ENCODE measurements at places on chromosomes 12 and 14. TPM values are rescaled to one million over a fixed set of nuclear protein-coding genes. Genes with fewer than 3 reads are reported as not detected.

GRCh38 chr12:120055231-120056000 is 61.1 kb downstream of the RAB35 start:
- no peak for DNase-seq

DNA sequence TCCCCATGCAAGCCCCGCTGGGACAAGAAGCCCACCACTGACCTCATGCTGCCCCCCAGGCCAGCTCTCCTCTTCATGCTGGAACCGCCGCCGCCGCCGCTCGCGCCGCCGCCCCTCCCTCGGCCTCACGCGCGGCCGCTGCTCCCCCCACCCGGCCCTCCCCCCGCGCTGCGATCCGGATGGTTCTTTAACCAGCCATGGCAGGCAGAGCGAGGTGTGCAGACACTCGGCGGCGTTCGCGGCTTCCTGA is at the start of gene DCAF5:
TSS of gene DCAF5 (minus strand) at position 218 of the 250 bp plus-strand sequence. CDS start at position 77, 141 bp downstream.
- DNase-seq, result no peak

DNA sequence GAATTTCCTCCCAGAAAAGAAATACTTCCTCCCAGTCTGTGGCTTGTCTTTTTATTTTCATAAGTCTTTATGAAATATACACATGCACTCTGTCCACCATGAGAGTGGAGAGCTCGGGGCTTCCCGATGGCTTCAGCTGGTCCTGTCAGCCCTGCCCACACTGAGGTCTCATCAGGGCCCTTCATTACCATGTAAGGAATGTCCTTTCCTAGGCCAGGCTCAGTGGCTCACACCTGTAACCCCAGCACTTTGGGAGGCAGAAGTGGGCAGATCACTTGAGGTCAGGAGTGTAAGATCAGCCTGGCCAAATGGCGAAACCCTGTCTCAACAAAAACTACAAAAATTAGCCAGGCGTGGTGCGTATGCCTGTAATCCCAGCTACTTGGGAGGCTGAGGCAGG is 77.0 kb downstream of the CPSF2 start:
- no peak for DNase-seq

DNA sequence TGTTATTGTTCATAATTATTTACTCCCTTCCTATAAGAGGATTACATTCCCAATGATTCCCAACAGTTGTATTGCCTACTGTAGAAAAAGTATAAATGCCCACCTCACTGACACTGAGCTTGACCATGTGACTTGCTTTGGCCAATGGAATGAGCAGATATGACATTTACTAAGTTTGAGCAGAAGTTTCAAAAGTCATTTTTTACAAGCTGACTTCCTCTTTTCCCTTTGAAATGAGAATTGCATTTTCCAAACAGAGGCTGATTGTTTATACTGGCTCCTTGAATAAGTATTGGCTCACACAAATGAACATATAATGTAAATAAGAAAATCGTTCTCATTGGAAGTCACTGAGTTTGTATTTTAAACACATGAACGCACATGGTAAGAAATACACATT is 116.4 kb upstream of the LRFN5 start:
- DNase-seq, result no peak

GRCh38 chr14:69252851-69253250 is 7.1 kb upstream of the GALNT16 start:
- no peak for DNase-seq

DNA sequence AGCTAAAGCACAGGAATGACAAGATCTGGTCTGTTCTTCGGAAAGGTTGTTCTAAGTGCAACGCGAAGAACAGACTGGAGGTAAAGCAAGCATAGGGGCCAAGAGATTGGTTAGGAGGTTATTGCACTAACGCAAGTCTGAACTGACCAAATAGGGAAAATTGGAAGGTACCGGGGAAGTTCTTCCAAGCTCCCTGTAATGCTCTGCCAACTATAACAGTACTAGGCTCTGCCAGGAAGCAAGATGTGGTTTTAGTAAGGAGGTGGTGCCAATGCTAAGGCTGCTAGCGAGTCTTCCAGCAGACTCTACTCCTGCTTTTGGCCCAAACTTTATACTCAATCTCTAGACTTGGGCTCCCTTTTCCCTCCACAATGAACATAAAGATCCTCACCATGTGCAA is 138.6 kb downstream of the PAWR start:
- no peak for DNase-seq

DNA sequence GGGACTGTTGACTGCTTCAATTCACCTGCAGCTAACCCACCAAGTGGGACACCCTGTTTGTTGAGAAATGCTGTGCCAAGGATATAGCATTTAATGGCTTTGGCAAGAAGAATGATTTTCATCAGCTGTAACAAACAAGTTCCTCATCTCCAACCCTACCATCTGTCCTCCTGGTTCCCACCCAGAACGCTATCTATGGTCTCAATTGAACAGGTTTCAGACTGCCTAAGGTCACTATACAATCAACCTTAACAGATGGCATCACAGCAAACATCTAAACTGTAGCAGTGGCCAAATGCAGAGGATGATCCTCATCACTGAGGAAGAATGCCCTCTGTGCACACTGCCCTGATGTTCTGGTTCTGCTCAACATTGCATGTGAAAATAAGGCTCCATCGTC is 546.2 kb upstream of the FOXG1 start:
- no peak for DNase-seq

- no peak for DNase-seq
Measured at GRCh38 chr12:85006206-85006605, 29.9 kb downstream of the TSPAN19 start.

DNA sequence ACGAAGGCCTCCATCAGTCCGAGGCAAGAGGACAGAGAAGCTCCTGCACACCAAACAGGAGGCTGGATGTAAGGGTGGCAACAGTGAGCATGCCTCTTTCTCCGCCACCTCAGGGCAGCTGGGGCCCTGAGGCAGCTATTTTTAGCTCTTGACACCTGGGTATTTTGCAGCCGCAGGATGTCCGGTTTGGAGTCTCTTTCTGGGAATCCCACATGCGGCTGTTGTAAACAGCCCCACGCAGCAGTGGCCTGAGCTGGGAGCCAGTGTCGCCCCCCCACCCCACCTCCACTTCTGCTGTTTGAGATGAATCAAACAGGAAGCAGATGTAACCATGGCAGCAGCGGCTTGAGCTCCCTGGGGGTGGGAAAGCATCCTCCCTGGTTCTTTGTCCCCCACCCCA is 11.7 kb downstream of the HDAC7 start:
- peak; percentile 72 for DNase-seq

GRCh38 chr12:124125203-124125871 is 152.3 kb downstream of the ZNF664 start:
- DNase-seq, result no peak

DNA sequence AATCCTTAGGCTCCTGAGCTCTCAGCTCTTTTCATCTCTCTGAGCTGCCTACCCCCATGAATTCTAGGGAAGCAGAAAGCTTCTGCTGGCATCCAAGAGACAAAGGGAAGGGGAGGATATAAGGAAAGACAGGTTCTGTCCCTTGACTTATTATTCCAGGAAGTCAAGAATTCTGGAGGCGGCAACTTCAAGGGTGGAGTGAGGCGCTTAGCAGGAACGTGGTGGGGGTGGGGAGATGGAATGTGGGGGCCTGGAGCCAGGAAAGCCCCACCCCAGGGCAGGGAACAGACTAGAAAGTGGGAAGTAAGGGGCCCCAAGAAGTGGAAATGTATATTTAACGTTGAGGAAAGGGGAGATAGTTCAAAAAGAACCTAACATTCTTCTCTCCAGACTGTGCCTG is 1.4 kb downstream of the CALCOCO1 start:
- DNase-seq, result peak; percentile 50

DNA sequence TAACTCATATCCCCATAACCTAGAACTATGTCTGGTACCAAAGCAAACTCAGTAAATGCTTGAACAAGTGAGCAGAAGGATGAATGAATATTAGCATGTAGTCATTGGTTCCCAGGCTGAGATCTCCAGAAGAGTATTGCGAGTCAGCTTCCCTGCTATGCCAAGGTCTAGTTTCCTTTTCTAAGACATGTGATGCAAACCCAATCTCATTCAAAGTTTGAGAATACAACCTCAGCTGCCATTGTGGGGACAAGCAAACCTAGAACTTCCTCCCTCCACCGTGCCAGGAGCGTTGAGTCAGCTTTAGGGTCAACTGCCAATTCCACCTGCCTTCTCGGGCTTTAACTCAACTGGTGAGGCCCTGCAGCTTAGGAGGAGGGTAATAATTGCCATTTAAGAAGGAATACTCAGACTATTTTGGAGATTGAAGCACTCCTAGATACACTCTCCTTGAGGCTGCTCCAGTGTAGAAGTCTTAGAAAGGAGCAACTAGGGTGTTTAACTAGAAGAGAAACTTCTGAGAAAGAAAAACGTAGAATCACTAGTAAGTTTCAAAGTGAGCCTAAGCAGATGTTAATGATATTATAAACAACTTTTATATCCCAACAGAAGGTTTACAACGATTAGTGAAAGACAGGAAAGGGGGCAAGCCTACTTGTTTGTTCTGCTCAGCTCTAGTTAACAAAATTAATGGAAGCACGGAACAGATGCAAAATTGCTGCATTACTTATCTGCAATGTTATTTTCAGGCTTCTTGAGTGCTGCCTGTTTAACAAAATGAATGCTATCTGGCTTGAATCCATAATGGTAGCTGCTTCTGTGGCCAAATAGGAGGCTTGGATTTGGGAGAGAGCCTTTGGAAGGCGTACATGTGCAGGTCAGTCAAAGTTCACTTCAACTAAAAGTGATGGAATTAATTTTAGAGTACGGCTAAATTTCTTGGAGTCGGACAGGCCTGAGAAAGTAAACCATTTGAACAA is 96.9 kb downstream of the HELB start:
- peak; percentile 36 for DNase-seq

DNA sequence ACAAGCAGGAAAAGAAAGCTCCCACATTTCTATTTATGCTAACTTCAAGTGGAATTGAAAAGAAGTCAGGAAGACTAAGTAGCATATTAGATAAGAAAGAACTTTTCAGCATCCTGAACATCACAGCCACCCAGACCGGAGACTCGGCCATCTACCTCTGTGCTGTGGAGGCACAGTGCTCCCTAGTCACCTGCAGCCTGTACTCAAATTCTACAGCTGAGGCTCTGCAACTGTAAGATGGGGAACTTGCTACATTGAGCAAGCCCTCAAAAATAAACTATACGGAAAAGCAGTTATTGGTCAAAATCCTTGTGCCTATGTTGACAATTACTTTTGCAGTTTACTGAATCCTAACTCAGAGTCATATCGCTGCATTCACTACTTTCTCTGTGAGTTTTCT is 361.9 kb downstream of the DAD1 start:
- DNase-seq, result no peak

DNA sequence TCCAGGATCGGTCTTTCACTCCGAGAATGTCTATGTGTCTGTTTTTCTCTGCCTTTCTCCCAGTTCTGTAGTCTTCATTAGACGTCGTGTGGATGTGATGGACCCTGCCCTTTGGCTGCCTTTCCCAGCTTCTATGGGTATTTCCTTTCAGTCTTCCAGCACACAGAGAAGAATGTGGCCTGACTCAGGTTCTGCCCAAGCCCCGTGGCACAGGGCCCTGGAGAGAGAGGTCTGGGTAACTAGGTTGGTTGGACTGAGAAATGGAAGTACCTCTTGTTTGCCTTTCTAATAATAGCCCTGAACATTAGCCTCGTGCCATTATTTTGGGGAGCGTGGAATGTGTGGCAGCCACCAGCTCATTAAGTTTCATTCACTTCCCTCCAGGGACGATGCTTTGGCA is 3.8 kb downstream of the FOXJ2 start:
- DNase-seq, result no peak

- no peak for DNase-seq
Measured at GRCh38 chr12:22938323-22938722, 313.4 kb downstream of the ETNK1 start.

DNA sequence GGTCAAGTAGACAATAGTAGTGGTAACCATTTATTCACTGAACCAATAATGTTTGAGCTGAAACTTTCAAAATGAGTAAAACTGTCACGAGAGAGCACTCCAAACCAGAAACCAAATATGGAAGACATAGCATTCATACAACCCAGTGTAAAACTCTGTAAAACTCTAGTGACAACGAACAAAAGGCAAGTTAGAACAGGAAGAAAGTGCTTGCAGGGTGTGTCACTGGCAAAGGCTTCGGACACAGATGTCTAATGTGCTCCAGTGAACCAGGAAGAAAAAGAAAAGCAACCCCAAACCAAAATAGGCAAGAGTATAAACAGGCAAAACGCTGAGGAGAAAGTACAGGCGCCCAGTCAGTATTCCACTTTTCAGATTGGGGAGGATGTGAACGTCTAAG is 79.3 kb upstream of the FZD10 start:
- no peak for DNase-seq

DNA sequence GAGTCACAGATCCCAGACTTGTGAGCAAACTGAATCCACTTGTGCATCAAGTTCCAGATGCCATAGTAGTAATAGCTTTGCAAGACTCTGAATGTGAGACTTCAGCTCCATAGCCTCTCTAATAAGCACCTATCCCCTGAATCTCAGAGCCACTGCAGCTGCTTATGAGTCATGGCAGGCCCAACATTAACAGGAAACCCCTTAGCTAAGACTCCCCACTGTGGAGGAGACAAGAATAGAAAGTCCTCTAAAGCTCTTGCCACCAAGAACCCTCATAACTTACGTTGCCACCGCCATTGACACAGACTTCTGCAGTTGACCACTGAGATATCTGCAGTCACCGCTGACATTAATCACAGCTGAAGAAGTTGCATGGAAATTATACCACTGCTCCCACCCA is 62.9 kb upstream of the PDE3A start:
- DNase-seq, result no peak

GRCh38 chr12:49483619-49484018 is 55.2 kb upstream of the KCNH3 start:
- no peak for DNase-seq

GRCh38 chr12:80193865-80194264 is 94.5 kb downstream of the OTOGL start:
- no peak for DNase-seq

GRCh38 chr12:120249875-120250795 is 15.4 kb downstream of the PXN start:
- peak; percentile 75 for DNase-seq

DNA sequence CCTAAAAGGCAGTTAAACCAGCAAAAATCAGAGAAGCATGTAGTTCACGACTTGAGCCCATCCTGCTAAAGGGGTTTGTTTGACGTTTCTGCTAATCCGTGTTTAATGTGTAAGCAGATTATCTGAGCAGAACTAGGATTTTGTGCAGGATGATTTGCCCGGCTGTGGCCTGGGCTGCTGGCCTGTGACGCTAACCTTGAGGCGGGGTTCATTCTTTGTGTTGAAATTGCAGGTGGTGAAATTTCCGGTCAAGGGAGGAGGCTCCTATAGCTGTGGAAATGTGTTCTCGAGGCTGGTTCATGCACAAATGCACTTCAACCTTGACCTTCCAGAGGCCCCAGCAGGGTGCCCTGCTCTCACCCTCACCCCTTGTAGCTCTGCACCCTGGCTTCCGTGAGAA is 63.7 kb downstream of the SLC24A4 start:
- no peak for DNase-seq

GRCh38 chr14:103288076-103288766 is 45.8 kb upstream of the EIF5 start:
- DNase-seq, result no peak

RNASE1 gene
- 361 TPM for polyA plus RNA-seq

SLC38A6 gene
- 25.9 TPM for polyA plus RNA-seq

ADSS1 gene
- 14.4 TPM for polyA plus RNA-seq

RAPGEF3 gene
- 17.1 TPM for polyA plus RNA-seq

GPR33 gene
- not detected for polyA plus RNA-seq

SNRPF gene
- polyA plus RNA-seq, result 94.5 TPM

FBXO21 gene
- polyA plus RNA-seq, result 49.6 TPM

PWP1 gene
- polyA plus RNA-seq, result 53.4 TPM

EID3 gene
- 6.8 TPM for polyA plus RNA-seq

NTF3 gene
- polyA plus RNA-seq, result 2.7 TPM

CAPZA3 gene
- polyA plus RNA-seq, result 0.46 TPM

Data from left lung (tissue), 14 donors.